ENCODE measurements at places on chromosomes 3 and 15.

DNA sequence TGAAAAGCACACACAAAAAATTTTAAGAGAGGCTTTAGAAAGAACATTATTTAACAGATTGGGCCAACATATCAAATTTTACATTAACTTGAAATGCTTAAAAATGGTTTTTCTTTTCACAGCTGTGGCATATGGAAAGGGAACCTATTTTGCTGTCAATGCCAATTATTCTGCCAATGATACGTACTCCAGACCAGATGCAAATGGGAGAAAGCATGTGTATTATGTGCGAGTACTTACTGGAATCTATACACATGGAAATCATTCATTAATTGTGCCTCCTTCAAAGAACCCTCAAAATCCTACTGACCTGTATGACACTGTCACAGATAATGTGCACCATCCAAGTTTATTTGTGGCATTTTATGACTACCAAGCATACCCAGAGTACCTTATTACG lies 47.5 kb downstream of the PARP14 start:
- no peak for DNase-seq

DNA sequence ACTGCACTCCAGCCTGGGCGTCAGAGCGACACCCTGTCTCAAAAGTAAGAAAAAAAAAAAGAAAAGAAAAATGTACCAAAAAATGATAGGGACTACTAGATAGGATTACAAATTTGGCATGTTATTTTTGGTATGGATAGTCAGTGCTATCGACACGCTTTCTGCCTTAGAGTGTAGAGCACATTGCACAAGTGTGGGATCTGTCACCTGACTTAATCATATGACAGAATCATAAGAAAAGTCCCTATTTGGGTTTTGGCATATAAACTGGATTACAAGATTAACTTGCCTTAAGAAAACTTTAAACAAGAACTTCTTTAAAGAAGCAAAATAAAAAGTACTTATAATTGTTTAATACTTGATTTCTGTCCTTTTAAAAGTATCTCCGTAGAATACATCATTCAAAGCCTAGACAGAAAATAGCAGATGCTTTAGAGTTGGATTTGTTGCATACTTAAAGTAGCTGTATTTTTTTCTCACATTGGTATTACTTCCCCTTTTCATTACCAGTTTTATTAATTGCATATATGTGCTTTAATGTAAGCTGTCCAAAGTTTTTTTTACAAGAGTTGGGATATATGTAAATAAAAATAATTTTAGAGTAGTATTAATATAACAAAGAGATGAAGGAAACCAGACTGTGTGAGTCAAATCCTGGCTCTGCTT lies 7.8 kb downstream of the ATP6V1A start:
- DNase-seq: no peak

DNA sequence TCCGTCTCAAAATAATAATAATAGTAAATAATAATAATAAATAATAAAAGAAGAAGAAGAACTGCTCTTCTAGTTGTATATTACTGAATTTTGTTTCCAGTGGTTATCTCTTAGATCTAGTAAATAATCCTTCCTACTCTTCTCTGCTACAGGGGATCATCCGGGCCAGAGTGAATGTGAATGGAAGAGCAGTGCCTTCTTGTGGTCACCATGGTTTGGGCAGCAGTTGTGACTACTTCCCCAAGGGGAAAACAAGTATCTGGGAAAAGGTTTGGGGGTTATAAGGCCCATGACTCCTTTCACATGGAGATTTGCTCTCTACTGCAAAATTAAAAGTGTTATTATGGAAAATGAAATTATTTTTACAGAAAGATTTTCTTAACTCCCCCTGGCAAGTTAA lies 5.5 kb upstream of the OR5K1 start:
- DNase-seq: no peak

- no peak for DNase-seq
These were observed 77.2 kb downstream of the RTP4 start for GRCh38 chr3:187445356-187445755.

GRCh38 chr3:46874430-46874829 lies 3.1 kb upstream of the PTH1R start:
- no peak for DNase-seq

DNA sequence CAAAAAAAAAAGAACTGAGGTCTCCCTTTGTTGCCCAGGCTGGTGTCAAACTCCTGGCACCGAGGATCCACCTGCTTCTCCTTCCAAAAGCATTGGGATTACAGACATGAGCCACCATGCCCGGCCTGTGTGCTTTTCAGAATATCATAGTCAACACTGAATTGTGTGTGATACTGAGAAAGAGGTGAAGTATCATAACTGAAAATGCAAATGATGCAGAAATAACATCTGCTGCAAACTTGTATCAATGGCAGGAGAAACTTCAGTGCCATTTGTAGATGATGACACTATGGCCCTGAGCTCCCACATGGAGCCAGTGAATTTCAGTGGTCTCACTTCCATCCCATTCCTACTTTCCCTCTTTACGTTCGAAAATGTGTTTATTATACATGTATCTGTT lies 21.9 kb downstream of the IL12A start:
- no peak for DNase-seq
